ENCODE measurements at places on chromosomes 5 and 9. TPM values are rescaled to one million over a fixed set of nuclear protein-coding genes. Genes with fewer than 3 reads are reported as not detected.

- no peak for DNase-seq
Observed at GRCh38 chr9:37289631-37290030, 132.9 kb upstream of the GRHPR start.

DNA sequence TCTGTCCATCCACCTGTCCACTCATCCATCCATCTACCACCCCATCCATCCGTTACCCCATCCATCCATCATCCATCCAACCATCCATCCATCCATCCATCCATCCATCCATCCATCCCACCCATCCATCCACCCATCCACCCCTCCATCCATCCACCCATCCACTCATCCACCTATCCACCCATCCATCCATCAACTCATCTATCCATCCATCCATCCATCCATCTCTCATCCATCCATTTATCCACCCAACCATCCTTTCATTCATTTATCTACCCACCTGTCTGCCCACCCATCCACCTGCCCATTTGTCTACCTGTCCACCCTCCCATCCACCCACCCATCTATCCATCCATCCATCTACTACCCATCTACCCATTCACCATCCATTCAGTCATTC lies 84.1 kb upstream of the ASS1 start:
- no peak for DNase-seq

GRCh38 chr9:74773886-74774479 lies 113.7 kb downstream of the TRPM6 start:
- DNase-seq, result peak; percentile 75

GRCh38 chr9:37029304-37029775 lies 4.7 kb downstream of the PAX5 start:
- DNase-seq, result no peak

SLC9A3 gene
- total RNA-seq, result 4.7 TPM

NCS1 gene
- 42.6 TPM for total RNA-seq

SMIM32 gene
- total RNA-seq, result not detected

All from A172 (cell line).